ENCODE measurements at places on chromosomes 6 and 20.

DNA sequence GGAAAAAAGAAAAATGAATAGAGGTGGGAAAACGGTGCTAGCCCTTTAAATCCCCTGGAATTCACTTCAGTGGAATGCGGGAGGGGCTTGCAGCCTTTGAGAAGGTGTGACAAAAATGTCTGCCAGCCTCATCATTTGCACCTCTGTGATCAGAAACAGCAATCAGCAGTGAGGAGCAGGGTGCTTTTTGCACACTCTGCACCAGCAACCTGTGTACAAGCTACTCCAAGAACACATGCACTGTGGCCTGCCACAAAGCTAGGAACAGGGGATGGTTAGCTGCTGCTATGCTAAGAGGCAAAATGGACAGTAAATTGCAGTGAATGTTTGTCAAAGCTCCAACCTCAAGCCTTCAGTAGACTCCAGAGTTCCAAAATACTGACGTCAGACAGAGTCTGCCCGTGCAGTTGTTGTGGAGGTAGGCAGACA lies 29.7 kb downstream of the GINS1 start:
- DNase-seq, result no peak

DNA sequence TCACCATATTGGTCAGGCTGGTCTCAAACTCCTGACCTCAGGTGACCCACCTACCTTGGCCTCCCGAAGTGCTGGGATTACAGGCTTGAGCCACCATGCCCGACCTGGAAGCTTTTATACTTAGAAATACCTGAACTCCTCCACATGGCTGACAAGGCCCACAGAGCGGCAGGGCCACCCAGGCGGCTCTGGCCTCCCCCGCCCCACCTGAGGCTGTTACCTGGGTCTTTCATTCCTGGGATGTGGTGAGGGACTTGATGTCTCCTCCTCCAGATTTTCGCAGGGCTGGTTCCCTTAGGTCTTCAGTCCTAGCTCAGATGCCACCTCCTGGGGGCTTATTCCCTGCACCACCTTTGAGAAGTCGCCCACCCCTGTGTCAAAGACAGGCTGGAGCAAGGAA lies 152.1 kb downstream of the LY86 start:
- no peak for DNase-seq

- DNase-seq, result peak; percentile 35
Observed at GRCh38 chr20:17431621-17432364, 99.4 kb downstream of the BFSP1 start.

GRCh38 chr6:75931011-75931680 lies 141.3 kb downstream of the IMPG1 start:
- no peak for DNase-seq

- DNase-seq, result no peak
Observed at GRCh38 chr6:170368544-170368943, 62.0 kb downstream of the FAM120B start.

GRCh38 chr6:34961574-34961973 lies 72.5 kb downstream of the ANKS1A start:
- no peak for DNase-seq

DNA sequence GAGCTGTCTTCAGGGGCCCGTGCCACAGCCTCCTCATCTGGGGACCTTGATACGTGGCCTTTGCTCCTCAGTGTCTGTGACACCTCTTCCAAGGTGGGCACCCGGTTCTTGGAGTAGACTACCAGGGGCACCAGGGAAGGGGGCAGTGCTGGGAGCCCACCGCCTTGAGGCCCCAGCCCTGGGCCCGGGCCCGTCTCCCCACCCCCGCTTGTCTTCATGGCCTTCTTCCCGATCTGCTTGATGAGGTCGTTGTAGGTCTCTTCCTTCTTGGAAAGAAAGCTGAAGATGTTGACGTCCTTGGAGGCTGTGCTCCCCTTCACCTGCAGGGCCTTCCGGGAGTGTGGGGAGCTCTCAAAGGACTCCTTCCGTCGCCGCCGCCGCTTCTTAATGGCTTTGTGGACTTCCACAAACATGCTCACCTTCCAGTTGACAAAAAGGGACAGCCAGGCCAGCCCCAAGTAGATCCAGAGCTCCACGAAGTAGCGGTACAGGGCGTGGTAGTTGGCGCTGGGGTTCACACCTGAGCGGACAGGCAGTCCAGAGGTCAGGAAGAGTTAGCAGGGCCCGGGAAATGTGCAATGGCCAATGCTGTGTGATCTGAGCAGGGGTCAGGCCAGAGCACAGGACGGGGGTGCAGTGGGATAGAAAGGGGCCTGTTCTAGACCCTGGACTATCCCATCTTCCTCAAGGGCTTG lies 37.9 kb downstream of the KCNK5 start:
- DNase-seq, result no peak

- no peak for DNase-seq
Observed at GRCh38 chr6:5865506-5866031, 141.2 kb downstream of the NRN1 start.

DNA sequence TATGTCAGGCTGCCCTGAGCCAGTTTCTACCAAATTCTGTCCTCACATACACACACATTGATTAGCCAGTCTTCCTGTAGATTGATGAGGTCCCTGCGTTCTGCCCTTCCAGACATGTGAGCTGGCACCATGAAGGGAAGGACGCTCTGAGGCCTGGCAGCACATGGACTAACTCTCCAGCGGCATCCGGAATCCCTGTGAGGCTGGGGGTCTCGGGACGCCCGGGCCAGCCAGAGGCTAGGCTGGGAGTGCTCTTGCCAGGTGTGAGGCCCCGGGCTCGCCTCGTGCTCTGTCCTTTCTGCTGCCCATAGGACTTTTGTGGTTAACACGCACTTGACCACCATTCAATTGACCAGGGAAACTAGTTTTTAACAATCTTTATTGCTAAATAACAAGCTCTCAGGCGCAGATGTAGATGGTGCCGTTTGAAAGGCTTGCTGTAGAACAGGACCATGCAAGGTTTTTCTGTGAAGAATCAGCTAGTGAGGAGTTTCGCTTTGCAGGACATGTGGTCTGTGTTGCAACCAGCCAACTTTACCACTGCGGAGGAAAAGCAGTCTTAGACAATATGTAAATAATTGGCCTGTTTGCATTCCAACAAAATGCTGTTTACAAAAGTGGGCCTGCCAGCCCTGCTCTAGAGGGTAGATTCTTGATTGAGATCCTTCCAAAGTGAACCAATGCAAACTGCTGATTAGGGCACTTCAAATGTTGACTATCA lies 29.3 kb downstream of the FOXF2 start:
- DNase-seq, result no peak

DNA sequence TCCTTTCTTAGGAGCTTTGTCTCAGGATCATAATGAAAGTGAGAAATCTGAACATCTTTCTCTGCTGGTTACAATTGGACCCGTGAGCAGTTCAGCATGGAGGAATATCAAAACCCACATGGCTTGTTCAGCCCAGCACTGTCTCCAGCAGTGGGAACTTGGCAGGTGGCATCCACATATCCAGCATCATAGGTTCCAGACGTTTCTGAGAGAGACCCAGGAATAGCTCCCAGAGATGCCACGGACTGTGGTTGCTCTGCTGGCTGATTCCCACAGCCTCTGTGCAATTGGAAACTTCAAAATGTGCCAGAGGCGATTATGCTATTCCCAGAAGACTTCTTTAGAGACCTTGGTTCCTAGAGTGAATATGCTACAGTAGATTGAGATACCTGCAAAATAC lies 76.4 kb downstream of the PHACTR2 start:
- DNase-seq, result no peak

GRCh38 chr20:38429301-38429700 lies 5.8 kb downstream of the SNHG17 start:
- DNase-seq, result no peak

DNA sequence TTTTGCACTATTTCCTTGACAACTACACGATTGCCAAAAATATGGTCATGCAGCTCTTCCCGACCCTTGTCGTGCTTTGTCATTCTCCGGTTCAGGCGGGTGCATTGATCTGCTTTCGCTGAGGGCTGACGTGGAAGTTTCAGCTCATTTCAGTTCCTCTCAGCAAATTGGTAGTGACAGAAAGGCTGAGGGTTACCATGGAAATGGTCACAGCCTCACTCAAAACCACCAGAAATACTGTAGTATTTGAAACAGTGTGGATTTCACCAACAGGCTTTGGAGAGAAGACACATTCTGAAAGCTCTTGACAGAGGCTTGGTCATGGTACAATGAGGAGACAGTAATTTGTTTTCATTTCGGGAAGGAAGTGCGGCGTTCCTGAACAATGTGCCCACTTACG lies 99.7 kb upstream of the EXOC2 start:
- DNase-seq, result no peak

GRCh38 chr20:382291-383115 lies 1.9 kb downstream of the TRIB3 start:
- no peak for DNase-seq

- DNase-seq, result no peak
Observed at GRCh38 chr6:16166871-16167608, 38.2 kb downstream of the MYLIP start.

DNA sequence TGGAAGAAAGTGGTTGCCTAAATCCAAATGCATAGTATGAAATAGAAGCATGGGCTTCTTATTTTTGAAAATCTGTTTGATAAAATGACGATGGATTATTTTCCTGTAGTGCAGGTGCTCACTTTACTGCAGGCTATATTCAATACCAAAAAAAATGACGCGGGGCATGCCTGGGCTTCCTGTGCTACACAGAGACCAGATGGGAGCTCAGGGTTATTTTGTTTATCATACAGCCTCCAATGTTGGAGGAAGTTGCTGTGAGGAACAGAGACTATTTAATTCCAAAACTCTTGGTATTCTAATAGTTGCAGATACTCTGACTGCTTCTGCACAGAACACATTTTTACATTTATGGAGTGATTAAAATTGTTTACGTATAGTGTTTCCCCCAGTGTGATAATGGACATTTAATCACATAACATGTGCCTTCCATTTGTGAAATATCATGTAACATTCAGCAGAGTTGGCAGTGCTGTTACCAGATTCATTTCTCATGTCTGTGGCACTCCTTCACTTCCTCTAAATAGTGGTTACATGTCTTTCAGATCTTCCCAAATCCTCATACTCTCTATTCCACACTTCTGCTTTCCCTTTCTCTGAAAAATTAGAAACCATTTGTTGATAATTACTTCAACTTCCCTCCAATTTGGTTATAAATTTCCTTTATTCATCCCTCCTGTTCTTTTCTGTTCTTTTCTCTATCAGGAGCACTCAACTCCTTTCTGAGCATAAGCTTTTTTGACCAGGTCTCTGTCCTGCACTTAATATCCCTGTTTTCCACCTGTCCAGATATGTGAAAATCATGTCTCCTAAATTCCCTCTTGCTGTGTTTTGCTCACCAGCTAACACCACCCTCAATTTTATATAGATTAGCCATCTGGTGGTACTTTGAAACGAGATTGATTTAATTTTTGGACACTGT lies 121.6 kb downstream of the ADGRB3 start:
- no peak for DNase-seq

GRCh38 chr6:142669471-142670351 lies 275.3 kb downstream of the HIVEP2 start:
- DNase-seq, result no peak

DNA sequence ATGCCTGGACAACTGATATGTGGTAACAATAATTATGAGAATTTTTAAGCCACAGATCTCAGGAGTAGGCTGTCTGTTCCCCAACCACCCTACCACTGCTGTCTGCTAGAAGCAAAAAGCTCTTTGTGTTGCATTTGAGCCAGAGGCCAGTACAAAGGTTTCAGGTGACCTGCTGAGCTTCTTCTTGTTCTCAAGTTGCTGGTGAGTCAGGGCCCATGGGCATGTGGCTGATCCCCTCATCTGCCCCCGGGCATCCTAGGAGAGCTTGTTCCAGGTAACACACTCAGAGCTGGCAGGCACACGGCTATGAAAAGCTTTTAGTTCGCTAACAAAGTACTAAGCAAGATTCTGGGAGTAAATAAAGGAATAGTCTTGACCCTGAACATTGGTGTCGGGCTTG lies 285.3 kb downstream of the CDC5L start:
- no peak for DNase-seq

- DNase-seq, result no peak
Observed at GRCh38 chr6:6820641-6821238, 232.2 kb downstream of the LY86 start.

DNA sequence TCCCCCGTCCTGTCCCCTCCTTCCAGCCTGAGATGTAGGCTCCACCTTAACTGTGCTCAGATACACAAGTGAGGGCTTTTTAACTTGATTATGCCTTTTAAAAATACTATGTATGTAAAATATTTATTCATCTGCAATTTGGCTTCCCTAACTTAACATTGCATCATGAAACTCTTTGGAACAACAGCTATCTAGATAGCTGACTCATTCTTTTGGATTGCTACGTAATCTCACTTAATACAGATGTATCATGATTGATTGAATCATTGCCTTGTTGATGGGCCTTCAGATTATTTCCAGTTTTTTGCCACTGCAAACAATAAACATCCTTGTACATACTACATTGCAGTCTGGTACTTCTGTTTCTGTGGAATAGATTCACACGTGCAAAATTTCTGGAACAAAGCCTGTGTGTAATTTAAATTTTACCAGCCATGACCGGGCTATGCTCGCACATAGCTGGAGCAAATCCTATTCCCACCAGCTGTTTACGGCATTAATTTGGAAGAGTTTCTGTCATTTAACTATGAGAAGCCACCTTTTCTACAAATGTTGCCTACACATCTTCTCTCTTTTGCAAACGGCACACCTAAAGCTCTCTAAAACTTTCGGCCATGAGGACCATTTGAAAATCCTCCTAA lies 6.5 kb downstream of the PRND start:
- no peak for DNase-seq

- no peak for DNase-seq
Observed at GRCh38 chr6:37827603-37828265, 8.2 kb downstream of the ZFAND3 start.

GRCh38 chr6:163383912-163384311 lies 30.6 kb upstream of the QKI start:
- DNase-seq, result no peak

DNA sequence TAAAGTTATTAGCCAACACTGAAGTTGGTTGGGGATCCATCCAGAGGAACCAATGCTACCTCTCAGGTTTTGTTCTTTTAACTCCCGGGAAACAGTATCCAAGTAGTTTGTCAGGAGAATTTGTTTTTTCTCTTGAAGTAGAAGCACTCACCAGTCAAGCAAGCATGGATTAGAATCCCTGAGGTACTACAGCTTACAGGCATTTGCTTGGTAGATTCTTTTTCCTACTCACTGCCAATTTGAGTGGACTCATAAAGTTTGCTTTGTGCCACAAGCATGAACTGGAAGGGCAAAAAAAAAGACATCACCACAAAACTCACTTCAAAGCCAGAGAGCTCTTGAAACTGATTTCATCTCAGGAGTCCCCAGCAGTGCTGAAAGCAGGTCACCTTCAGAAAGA lies 167.4 kb downstream of the MBOAT1 start:
- no peak for DNase-seq

- DNase-seq, result no peak
Observed at GRCh38 chr6:164098857-164099267, 684.3 kb downstream of the QKI start.

GRCh38 chr6:26071135-26071534 lies 16.1 kb upstream of the HFE start:
- DNase-seq, result no peak

GRCh38 chr6:134534708-134535149 lies 216.8 kb upstream of the SGK1 start:
- no peak for DNase-seq

DNA sequence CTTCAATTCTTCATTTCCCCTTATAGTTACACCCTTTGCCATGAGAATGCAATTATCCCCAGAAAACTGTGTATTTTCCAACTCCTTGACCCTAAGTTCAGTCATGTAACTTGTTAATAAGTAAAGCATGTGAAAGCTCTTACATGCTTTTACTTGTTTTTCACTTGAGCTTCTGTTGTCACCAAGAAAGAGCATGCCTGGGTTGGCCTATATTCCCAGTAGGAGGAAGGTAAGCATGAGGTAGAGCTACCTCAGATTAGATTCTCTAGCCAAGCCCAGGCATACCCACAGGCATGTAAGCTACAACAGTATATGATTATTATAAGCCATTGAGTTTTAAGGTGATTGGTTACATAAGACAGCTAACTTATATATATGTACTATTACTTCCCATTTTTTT lies 101.7 kb upstream of the SMLR1 start:
- no peak for DNase-seq
